ACHN (cell line): ENCODE measurements at places on chromosomes 16 and 17.

GRCh38 chr16:79765431-79765830 lies 164.9 kb upstream of the MAF start:
- no peak for DNase-seq

DNA sequence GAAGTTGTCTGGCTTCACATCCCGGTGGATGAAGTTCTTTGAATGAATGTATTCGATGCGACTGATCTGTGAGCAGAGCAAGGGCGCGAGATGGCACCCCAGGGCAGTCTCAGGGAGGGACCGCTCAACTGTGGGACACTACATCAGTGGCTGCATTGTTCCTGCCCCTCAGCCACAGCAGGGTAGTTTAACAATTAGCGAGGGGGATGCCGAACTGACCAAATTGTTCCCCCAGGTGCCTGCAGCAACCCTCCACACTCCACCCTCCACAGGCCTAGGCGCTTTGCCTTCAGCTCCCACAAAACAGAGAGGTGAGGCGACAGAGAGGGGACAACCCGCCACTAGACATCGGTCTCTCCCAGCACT lies 20.3 kb downstream of the CSNK1D start:
- no peak for DNase-seq

- peak; percentile 92 for DNase-seq
Measured at GRCh38 chr16:27253526-27253930, 15.0 kb downstream of the NSMCE1 start.

- DNase-seq, result no peak
Measured at GRCh38 chr16:75529959-75530358, 5.9 kb downstream of the CHST5 start.

DNA sequence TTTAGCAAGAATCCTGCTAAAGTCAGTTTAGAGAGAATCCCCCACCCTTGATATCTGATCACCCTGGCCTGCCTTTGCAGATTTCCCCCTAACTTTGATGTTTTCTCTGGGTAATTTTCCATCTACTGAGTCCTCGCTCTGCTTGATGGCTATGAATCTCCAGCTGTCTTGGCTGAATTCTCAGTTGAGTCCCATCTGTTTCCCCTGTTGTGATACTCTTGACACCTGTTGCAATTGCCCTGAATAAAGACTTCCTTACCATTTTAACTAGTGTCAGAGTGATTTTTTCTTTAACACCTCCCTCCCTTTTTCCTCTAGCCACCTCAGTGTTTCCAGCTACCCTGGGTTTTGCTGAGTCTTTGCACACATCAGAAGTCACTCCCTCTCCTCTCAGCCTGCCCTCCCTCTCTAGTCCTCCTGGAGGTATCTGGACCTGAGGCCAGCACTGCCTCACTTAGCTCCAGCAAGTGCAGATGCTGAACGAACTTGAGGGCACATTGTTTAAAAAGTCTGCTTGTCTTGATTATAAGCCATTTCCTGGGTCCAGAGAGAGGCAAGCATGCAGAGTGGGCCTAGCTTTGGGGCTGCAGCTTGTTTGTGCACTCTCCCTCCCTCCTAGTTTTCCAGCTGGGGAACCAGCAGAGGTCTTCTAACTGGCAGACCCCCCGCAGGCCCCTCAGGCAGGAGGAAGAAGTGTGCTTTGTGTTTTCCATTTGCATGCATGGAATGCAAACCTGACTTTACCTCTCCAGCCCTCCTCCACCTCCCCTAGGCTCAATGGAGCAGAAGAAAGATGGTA lies 33.2 kb downstream of the SPACA3 start:
- no peak for DNase-seq

DNA sequence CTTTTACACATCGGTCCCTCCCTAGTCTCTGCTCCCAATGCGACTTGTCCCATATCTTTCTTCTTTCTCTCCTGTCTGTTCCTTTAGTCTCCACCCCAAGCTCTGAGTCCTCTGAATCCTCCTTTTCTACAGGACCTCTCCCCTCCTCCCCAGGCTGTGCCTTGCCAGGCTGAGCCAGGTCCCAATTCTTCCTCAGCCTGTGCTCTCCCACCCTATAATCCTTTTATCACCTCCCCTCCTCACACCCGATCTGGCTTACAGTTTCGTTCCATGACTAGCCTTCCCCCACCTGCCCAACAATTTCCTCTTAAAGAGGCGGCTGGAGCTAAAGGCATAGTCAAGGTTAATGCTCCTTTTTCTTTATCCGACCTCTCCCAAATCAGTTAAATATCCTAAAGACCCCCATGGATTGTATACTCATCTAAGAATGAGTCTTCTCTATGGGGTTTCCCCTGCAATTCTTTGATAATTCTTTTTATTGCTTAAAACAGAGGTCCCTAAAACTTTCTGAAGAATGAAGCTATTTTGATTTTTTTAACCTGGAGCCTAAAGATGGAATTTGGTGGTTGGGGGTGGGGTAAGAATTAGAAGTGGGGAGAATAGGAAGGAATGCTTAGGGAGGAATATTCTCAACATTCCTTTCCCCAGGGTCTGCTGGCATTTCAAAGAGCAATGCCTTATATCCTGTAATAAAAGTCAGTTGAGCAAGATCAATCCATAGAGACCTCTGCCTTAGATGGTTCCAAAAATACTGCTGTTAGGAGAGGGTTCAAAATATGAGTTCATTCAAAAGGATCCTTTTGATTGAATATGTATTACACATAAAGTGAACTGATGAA lies 102.8 kb downstream of the MYO1D start:
- no peak for DNase-seq

DNA sequence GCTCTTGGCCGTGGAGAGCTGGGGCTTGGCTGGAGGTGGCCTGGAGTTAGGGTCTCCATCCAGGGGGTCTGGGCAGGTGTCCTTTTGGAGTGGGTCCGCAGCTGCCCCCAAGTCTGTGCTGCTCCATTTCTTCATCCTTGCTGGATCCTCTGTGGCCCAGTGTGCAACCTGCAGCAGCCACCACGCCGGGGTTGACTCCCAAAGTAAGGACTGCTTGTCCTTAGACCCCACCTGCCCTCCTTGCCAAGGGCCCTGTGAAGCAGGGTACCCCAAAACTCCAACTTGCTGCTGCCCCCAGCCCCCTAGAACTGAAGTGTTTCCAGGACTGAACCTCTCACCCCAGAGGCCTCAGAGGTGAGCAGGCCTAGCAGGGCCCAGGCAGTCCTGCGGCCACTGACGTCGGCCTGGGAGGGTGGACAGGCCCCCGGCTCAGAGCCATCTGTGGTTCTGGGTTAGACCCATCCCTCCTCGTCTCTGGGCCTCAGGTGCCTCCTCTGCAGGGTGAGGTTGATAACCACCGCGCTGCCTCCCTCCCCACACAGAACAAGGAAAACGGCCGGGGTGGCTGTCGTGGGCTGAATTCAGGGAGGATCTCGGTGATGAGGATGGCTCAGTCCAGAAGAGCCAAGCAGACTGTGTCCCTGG lies 16.9 kb downstream of the TRPV1 start:
- DNase-seq, result no peak

DNA sequence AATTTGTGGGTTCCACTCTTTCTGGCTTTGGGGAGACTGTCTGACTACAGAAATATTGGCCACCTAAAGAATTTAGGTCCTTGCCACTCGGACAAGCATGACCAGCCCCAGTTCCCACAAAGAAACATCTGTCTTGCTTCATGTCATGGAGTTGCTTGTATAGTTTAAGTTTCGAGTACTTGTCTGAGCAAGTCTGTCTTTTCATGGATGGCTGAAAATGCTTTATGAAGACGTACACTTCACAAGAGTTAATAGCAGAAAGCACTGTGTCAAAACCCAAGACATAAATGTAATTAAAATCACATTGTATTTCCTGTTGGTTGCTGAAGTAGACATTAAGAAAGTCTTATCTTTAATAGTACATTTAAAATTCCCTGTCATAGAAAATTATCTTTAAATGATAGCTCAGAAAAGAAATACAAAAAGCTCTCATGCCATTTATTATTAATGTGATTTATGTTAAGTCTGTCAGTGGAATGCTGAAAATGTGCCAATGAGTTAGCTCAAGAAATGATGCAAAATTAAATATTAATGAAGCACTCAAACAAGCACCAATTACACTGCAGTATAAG lies 29.8 kb upstream of the XYLT2 start:
- no peak for DNase-seq

DNA sequence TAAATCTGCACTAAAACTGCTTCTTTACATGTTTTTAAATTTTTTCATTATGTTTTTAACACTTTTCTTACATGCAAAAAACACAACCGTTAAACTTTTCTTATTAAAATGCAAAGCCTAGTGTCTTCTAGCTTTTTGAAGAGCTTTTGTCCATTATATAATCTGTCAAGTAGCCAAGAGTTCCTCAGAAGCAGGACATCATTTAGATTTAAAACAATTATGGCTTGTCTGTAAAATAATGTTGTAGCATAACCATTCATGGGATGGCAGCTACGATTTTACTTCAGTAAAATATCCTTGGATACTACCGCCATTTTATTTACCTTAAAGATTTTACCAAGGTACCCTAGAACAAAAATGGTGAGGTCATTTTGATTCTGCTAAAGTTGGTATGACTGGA lies 2.8 kb downstream of the OMG start:
- no peak for DNase-seq

DNA sequence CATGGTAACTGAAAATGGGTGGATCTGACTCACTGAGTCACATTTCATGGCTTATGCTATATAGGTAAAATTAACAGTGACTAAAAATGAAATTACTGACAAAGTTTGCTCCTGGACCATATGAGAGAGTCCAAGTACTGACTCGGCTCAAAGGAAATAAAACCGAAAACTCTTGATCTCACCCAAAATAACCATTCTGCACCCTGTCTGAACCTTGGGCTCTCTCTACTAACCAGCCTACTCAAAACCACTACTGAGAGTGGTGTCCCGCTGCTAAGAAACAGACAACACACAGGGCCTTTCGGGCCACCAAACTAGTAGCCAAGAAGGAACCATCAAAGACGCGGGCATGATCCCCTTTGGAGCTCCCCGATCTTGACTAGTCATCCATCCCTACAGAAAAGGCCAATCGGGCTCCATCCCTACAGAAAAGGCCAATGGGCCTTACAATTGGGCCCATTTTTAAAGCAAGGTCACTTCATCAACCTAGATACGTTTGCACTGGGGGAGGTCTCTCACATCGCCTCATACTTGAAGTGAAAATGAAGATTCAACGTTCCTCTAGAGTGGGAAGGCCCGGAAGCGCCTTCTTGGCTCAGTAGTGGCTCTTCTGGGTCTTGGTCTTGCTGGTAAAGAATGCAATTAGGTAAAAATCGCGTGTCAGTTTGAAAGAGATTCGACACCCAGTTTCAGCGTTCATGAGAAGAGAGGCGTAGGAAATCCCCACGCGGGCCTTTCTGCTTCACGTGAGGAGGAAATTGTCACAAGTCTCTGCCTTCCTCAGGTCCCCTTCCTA lies 720 bp upstream of the ZPBP2 start:
- DNase-seq, result no peak

DNA sequence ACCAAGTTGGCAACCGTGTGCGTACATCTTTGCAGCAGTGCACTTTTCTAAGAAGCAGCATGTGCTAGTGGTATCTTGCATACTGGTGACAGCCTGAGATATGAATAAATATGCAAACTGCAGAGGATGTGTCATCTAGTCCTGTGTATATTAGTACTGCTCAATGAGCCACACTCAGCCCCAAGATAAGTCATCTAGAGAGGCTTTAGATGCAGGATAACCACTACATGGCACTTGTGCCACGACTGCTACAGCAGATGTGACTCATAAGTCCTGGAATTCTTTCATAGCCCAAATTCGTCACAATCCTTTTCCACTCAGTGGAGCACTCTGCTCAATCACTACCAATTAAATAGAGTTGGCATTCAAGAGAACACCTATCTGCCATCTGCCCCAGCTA lies 171.5 kb downstream of the AXIN2 start:
- DNase-seq, result no peak

GRCh38 chr16:35636480-35637230 lies 2177.2 kb downstream of the TP53TG3F start:
- DNase-seq, result no peak

DNA sequence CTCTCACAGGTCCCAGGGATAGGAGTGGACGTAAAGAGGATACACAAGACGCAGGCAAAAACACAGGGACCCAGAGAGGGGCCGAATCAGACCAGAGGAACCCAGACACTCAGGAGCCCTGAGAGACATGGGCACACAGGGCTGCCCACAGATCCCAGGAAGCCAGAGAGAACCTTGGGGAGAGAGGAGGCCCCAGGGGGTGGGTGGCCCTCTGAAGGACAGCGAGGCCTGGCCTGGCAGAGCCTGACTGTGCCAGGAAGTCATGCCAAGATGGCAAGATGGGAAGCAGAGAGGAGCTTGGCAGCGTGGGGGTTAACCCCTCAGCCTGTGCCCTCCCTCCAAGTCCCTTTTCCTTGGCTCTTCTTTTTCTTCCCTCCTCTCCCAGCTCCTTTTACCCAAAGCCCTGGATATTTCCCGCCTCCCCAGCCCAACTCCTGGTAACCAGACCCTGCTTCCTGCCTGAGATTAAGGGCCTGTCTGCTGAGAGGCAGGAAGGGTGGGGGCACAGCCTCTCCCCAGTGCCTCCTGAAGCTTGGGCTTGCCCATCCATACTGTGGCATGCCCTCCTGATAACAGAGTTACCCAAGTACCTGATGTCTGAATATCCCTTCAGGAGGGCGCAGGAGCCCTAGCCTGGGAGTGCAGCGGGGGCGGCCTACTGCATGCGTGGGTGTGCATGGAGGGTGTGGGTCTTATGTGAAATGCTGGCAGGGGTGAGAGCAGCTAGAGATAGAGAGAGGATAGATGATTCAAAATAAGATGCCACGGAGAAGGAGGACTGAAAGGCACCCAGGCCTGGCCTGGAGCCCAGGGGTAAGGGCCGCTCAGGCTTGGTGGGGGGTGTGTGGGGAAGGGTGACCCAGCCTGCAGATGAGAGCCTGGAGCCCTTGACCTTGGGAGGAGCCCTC lies 6.0 kb upstream of the TBX21 start:
- no peak for DNase-seq

DNA sequence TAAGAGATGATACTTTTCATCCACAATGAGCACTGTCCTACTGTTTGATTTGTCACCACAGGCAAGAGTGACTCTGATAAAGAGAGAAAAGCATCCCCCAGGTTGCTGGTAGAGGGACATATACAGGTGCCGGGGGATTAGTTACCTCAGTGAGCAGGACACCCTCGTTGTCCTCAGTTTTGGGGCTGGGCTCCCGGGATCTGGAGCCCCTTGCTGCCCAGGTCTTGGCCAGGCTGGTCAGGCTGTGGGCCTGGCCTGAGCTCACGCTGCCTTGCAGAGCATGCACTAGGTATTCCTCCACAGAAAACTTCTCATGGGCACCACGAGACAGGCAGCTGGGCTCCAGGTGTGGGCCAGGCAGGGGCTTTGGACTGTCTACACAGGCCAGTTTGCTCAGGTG lies 24.4 kb upstream of the SPATA32 start:
- no peak for DNase-seq

DNA sequence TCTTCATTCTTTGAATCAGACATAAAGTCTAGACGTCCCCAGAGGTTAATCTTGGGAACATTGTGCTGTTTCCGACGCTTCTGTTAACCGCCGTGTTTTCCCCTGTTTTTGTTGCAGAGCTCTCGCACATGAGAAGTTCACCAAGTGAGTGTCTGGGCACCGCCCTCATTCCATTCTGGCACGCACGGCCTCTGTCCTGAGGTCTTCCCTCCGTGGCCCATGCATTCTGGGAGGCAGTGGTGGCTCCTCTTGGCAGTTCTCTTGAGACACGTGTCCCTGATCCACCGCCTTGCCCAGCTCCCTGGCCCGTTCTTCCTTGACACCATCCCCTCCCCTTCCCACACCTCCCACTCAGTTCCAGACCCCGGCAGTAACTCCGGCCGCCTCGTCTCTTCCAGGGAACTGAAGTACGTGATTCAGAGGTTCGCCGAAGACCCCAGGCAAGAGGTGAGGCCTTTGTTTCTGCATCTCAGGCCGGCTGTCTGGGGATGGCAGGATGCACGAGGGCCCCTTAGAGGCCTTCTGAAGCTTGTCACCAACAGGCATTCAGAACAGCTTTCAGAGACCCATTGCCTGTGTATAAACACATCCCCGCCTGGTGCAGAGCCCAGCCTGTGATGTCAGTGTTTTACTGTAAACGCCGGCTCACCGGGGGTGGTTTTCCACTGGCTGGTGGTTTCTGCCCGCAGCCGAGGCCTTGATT lies 85.9 kb upstream of the PLCG2 start:
- DNase-seq, result no peak
